ENCODE measurements at places on chromosomes 1 and 21.

- DNase-seq = no peak
Measured at GRCh38 chr1:248111157-248111556, 16.2 kb downstream of the OR2L13 start.

DNA sequence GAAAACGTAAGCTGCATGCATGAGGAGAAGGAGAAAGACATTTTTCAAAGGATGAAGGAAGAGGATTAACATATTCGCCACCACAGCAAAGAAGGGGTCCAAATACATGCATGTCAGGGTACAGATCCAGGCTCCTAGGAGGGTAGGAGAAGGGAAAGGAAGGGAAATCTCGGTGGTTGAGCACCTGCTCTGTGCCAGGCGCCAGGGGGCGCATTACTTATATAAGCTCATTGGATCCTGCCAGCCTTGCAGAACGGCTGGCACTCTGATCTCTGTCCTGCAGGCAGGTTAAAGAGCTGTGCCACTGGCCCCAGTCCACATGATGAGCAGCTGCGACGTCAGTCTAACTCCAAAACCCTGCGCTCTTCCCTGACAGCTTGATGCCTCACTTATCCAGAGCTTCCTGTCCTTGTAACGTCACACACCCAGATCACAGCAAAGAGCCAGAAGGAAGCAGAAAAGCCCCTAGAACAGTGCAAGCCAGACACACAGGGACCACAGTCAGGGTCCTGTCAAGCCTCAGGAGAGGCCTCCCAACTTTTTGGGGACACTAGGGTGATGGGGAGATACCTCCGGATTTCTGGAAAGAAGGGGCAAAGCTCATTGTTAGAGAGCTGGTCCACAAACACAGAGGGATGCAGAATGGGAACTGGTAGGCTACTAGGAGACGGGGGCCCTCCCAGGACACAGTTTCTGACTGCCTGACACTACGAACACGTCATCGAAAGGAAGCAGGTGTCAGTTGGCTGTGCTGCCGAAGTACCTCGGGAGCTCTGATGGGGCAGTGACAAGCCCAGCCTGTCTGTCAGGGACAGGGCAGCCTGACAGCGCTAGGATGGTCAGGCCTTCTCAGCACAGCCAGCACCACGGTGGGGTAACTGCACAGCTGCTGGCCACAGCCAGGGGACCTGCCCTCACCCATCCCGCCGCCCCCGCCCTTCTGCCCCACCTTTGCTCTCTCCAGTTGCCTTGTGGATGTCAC, 99.1 kb downstream of the BEND5 start:
- DNase-seq = peak; percentile 71

GRCh38 chr1:223878598-223879325, 33.0 kb upstream of the TP53BP2 start:
- no peak for DNase-seq

GRCh38 chr21:33127154-33127867, 57.4 kb downstream of the OLIG1 start:
- DNase-seq = peak; percentile 62

DNA sequence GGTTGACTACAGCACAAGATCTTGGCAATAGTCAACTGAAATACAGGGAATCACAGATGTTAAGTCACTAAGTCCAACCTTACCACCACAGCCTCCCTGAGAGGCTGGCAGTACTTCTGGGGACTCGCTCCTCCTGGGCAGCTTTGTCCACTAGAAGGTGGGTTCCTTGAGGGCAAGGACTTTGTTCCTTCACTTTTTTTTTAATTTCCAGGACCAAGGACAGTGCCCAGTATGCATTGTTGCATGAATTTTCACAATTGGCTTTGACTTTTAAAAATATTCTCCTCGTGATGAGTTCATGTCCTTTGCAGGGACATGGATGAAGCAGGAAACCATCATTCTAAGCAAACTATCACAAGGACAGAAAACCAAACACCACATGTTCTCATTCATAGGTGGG, 96.7 kb upstream of the IGSF21 start:
- DNase-seq = no peak

GRCh38 chr1:57319165-57319564, 104.7 kb downstream of the DAB1 start:
- DNase-seq = peak; percentile 27

DNA sequence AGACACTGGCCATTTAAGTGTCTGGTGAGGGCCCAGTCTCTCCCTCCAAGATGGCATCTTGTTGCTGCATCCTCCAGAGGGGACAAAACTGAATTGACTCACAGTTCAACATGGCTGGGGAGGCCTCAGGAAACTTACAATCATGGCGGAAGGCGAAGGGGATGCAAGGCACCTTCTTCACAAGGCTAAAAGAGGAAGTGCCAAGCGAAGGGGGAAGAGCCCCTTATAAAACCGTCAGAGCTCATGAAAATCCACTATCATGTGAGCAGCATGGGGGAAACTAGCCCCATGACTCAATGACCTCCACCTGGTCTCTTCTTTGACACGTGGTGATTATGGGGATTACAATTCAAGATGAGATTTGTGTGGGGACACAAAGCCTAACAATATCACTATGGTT, 280.1 kb downstream of the HHAT start:
- DNase-seq = no peak

- DNase-seq = no peak
Measured at GRCh38 chr1:198879711-198880306, 241.0 kb downstream of the PTPRC start.

GRCh38 chr1:43705982-43706597, 1.2 kb upstream of the ST3GAL3 start:
- no peak for DNase-seq

GRCh38 chr1:52676249-52676903, 21.8 kb downstream of the COA7 start:
- peak; percentile 52 for DNase-seq

- DNase-seq = peak; percentile 62
Measured at GRCh38 chr1:101235696-101236515, 913 bp upstream of the S1PR1 start.

DNA sequence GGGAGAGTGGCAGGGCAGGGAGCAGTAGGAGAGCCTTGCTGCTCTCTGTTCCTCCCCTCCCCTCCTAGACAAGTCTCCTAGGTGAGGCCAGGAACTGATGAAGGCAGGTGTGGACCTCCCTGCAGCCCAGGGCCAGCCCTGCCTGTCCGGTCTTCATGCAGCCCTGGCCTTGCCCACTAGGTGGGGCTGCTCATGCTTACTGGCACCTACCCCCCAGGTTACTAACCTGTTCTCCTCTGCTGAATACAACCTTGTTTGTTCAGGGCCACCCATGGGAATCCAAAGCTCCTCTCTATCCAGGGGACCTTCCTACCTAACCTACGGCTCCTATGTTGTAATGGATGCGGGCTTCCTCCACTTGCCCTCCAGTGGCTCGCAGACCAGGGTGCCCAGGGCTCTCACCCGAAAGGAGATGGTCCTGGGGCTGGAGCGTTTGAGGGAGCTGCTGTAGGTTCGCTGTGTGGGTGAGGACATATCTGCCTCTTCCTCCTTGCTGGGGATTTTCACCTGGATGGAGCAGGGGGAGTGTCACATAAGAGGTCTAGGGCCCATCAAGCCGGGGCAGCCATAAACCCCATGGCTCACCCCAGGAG, 7.9 kb upstream of the TNNT2 start:
- no peak for DNase-seq

DNA sequence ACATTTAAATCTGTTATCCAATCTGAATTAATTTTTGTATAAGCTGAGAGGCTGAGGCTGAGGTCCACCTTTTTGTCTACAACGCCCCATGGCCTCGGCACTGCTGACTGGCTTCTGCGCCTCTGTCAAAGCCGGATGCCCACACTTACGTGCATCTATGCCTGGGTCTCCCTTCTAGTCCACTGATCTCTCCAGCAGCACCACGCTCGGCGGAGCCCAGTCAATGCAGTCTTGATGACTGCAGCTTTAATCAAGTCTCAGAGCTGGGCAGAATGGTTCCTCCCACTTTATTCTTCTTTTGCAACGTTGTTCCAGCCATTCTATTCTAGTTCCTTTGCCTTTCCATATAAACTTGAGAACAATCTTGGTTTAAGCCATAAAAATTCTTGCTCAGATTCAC, 9.4 kb downstream of the PRDM15 start:
- no peak for DNase-seq

- DNase-seq = no peak
Measured at GRCh38 chr1:159663552-159663951, 50.8 kb downstream of the CRP start.

Measured in left hindlimb (tissue), 1 donor.